Activated naive CD8-positive, alpha-beta T cell treated with anti-CD3 and anti-CD28 coated beads, Interleukin-2, amount 10 ng/mL, durations not matched to agents 7 days and 5 days (primary cell): ENCODE measurements at places on chromosomes 16 and 17.

GRCh38 chr16:78773706-78774105 is 674.3 kb downstream of the WWOX start:
- DNase-seq, result no peak

- DNase-seq, result no peak
Observed at GRCh38 chr17:77966476-77966875, 8.0 kb downstream of the TNRC6C start.

GRCh38 chr17:28842282-28843012 is at the start of gene FAM222B:
TSS of gene FAM222B (minus strand) at chr17:28842790. CDS start at chr17:28766667, 76,123 bp downstream.
- peak; percentile 91 for DNase-seq

- DNase-seq, result no peak
Observed at GRCh38 chr16:47278306-47278970, 134.7 kb upstream of the NETO2 start.

GRCh38 chr17:33205552-33205951 is 87.5 kb downstream of the ASIC2 start:
- DNase-seq, result no peak

- DNase-seq, result no peak
Observed at GRCh38 chr17:74778960-74779359, 2.8 kb upstream of the NAT9 start.

DNA sequence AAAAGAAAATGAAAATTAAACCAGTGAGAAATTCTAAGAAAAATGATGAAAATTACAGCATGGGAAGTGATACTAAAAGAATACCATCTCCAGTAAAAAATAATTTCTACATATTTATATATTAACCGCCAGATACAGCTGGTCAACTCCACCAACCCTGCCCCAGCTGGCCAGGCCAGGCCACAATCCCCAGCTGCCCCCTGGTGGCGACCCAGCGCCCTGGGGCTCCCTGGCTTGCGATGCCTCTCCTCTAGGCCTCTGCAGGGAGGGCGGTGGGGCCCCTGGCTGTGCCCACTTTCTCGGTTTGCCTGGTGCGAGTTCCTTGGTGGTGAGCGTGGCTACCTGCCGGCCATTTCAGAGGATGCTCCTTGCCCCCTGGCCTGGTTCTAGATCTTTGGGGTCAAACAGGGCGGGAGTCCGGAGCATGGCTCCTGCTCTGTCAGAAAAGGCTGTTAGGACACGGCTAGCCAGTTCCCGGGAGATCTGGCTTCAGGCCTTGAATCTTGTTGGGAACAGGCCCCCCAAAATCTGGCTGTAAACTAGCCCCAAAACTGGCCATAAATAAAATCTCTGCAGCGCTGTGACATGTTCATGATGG is 14.5 kb downstream of the GLIS2 start:
- DNase-seq, result peak; percentile 83

DNA sequence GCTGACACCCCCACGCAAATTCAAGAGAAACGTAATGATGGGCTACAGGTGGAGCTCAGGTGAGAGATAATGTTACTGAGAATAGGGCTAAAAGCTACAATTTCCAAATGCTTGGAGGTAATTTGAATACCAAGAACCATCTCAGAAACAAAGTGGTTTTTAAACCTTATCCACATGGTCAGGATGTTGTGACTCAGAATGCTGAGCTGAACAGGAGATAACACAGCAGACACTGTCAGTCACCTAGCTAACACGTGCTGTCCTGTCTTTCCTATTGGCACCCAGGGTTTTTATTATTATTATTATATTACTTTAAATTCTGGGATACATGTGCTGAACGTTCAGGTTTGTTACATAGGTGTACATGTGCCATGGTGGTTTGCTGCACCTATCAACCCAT is 233.0 kb upstream of the MAF start:
- DNase-seq, result no peak

DNA sequence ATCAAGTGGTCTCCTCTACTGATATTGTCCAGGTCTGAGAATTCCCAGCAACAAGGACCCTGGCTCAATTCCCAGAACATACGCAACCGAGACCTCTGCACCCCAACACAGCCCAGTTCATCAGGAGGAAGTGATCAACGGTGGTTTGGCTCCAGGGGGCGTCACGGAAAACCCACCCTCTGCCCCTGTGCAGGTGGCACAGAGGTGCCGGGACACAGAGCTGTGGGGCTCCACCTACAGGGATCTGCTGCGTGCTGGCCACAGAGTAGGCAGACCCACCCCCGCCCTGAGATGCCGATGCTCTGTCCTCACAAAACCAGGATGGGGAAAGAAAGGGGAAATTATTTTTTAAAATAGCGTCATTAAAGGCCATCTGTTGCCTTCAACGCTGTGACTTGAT is 69.6 kb downstream of the LMF1 start:
- no peak for DNase-seq

DNA sequence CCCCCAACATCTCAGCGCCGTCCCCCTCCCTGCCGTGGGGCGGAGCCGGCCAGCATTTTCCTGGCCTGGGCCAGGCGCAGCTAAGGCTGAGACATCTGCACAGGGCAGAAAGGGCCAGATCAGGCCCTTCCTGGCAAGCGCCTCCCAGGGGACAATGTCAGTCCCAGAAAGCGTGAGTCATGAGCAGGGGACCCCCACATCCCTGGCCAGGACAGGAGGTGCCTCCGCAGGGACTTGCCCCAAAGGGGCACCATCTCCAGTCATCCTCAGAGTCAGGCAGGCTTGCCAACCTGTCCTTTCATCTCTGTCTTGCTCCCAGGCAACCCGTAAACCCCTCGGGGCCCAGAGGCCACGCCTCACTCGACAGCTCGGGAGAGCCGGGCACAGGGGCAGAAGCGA is 43.2 kb downstream of the SOCS1 start:
- DNase-seq, result no peak

GRCh38 chr16:12447556-12447955 is 356.1 kb downstream of the CPPED1 start:
- no peak for DNase-seq

- no peak for DNase-seq
Observed at GRCh38 chr16:77063676-77064016, 127.3 kb upstream of the MON1B start.
